Activated CD4-positive, CD25-positive, alpha-beta regulatory T cell (primary cell): ENCODE measurements at places on chromosomes 16 and 17.

DNA sequence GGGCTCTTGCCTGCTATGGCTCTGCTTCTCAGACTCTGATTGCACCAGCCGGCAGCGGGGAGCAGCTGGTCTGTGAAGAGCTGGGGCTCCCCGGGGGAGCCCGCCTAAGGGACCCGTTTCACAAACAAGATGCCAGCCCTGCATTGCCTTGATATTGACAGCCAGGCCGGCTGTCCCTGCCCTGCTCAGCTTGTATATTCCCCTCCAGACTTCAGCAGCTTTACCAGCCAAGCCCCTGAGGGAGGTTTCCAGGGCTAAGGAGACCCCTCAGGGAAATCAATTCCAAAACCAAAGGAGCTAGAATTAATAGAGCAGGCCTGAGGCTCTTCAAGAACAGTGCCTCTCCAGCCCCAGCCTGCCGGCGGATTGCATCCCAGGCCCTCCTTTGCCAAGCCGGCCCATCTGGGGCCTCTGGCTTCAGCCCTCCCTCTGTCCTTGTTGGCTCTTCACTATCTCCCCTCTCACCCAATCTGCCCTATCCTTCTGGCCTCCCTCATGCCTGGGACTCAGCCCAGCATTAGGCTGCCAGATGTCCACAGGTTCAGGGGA, 5.7 kb downstream of the CALB2 start:
- no peak for DNase-seq

GRCh38 chr17:31394544-31394943, 3.1 kb downstream of the RAB11FIP4 start:
- DNase-seq: no peak

DNA sequence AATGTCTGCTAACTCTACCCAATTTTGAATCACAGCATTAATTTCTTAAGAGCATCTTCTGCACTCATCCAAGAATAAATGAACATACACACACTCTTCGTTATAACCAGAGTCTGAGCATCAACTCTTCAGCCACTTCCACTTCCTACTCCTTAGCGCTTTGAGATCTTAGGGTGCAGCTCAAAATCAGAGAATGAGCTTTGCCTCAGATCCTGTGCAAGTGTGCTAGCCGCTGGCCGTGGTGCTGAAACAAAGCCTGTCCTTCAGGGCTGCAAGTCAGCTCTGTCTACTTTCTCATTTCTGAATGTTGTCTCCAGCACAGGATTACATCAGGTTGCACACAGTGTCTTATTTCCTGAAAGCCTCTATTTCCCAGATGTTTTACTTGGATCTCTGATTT, 165.4 kb downstream of the AIPL1 start:
- DNase-seq: no peak

DNA sequence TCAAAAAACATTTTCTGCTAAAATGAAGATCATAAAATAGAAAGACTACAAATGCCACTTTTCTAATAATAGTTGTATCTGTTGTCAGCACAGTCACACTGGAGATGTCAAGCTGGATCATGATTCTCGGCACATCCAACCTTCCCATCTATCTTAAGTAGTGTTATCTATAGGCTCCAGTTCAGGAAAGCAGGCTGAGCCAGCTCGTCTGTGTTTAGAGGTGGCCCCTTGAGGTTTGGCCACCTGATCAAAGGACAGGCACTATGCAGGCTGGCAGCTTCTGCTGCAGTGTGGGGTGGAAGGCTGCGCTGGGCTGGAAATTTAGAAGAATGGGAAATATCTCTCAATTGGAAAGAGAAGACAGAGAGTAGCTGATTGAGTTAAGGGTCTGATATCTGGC, 32.4 kb downstream of the SMYD4 start:
- no peak for DNase-seq

GRCh38 chr17:5898406-5898805, 171.8 kb upstream of the WSCD1 start:
- no peak for DNase-seq
